ENCODE measurements at places on chromosomes 3 and 15.
A peak's percentile ranks its signal among the peaks of the same experiment; 100 is the strongest.

DNA sequence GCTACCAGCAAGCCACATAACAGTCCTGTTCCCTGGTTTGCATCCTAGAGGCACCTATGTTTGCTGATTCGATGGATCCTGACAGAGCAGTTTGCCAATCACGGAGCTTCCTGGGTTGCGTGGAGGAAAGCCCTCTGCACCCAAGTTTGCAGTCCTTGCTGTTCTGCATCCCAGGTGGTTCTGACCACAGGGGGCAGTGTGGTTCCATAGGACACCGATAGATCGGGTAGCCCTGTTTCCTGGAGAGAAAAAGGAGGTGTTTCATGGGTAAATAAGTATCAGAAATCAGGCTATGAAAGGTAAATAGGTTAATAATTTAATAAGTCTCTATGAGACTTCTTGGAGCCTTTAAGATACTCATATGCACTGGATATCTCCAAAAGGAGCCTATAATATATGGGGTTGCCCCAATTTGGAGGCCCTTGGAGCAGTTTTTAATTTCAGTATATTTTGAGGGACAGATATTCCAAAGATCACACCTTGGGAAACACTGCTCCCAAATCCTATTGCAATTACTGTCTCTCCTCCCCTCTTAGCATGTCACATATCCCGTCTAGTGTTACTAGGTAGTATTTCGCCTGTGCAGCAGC, 194.6 kb upstream of the TPM1 start:
- DNase-seq: no peak

GRCh38 chr15:65044724-65045481, at the start of gene SLC51B:
TSS of gene SLC51B (plus strand) at chr15:65045387. CDS start at chr15:65050005, 4,618 bp downstream.
- no peak for DNase-seq

DNA sequence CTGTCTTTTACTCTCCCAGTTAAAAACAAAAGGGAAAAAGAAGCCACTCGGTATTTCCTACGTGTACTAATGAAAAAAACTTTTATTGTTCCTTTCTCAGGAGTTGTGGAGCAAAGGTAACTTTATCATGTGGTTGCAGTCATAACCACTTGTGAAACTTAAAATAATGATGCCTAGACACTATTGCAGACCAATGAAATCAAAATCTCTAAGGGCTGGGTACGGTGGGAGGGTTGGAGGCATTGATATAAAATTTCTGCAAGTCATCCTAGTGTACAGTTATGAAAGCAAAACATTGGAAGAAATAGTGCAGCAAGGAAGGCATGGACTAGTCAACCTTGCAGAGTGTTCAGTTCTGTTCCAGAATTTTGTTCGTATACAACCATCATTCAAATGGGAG, 808.8 kb downstream of the TUSC7 start:
- DNase-seq: no peak

GRCh38 chr3:14805961-14806537, 12.7 kb upstream of the FGD5 start:
- DNase-seq: no peak

DNA sequence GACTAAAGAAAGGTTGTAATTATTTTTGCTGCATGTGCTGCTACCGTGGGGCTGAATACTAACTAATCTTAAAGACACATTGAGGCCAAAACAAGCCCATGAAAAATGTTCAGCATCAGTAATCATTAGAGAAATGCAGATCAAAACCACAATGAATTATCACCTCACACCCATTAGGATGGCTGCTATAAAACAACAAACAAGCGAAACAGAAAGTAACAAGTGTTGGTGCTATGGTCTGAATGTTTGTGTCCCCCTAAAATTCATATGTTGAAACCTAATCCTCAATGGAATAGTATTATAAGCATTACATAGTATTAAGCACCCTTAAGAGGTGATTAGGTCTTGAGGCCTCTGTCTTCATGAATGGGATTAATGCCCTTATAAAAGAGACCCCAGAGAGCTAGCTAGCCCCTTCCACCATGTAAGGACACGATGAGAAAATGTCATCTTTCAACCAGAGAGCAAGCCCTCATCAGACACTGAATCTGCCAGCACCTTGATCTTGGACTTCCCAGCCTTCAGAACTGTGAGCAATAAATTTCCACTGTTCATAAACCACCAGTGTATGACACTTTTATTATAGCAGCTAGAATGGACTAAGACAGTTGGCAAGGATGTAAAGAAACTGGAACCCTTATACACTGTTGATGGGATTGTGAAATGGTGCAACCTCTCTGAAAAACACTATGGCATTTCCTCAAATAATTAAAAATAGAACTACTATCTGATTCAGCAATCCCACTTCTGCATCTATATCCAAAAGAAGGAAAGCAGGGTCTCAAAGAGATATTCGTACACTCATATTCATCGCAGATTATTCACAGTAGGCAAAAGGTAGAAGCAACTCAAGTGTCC, 76.1 kb downstream of the REC114 start:
- DNase-seq: no peak

DNA sequence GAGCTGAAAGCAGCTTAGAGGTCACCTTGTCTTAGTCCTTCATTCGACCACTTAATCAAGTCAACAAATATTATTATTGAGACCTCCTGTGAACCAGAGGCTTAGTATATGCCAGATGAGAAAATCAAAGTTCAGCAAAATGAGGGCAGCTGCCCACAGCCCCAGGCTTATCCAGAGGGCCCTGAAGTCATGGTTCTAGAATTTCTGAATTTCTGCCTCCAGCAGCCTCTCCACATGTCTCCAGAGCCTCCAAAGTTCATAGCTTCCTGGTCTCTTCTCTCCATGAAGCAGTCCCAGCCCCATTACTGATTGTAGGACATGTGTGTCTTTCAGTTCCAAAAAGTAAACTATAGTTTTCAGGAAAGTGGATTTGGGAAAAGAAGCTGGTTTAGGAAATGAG, 96.9 kb upstream of the TSC22D2 start:
- no peak for DNase-seq

- DNase-seq: no peak
These were observed 63.3 kb upstream of the IMPG2 start for GRCh38 chr3:101383656-101384055.

DNA sequence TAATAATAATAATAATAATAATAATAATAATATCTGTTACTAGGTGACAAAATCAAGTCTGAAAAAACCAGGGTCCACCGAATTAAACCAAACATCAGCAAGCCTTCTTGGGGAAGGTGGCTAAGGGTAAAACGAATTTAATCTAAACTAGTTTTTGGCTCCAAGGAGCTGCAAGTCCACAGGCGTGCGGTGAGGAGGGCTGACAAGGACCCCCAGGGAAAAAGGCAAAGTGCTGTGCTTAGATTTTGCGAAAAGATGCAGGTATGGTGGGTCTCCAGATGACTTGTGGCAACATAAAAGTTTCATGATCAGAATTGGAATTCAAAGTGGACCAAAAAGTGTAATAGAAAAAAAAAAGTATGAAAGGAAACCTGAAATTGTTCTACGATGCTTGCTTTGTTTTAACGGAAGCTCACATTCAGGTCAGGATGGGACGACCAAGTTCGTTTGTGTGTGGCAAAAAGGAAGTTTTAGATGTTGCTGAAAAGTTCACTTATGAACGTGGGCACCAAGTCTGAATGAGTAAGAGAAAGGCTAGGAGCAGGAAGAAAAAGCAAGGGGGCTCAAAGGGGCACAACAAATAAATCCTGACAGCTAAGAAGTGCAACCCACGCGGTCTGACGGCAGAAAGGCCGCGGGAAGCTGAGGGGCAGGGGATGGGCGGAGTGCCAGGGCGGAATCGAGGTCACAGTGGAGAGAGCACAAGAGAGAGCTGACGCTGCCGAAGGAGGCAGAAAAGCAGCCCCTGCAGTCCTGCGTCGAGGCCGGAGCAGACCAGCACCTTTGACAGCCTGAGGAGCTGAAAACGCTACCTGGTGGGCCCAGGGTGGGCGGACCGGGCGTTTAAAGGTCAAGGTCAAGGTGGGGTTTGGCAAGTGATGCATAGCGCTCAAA, 1.1 kb downstream of the WDR82 start:
- peak; percentile 54 for DNase-seq

GRCh38 chr3:76585794-76586392, 454.0 kb upstream of the ROBO2 start:
- DNase-seq: no peak

DNA sequence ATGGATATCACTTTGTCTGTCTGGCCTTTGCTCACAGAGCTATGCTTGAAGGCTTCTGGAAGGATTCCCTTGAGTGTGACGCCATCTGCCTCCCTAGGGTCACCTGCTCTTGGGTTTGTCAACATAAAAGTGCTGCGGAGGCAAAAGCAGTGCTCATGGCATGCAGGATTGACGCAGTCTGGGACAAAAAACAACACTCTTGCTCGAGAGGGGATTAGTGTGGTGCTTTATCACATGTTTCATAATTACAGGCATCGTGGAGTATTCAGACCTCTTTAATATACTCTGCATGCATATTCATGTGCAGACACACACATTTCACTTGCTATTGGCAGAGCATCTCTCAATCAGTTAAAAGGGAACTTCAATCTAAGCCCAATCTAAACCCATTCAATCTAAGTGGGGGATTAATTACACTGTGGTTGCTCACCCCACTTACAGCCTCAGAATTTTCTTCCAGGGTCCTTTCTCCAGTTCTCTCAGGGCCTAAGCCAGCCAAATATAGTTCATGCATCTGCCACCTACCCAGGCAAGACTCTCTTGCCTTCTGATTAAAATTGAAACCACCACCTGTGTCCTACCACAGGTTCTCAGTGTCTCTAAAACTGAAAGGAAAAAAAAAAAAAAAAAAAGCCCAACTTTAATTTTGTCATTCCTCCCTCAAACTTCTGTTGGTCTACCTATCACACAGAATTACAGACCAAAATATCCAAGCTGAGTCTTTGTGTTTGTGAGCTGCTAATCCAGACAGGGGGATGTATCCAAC, 75.6 kb downstream of the BFSP2 start:
- no peak for DNase-seq

- DNase-seq: no peak
These were observed 35.1 kb downstream of the MDFIC2 start for GRCh38 chr3:70277304-70277703.

GRCh38 chr3:137050281-137050680, 92.5 kb downstream of the IL20RB start:
- DNase-seq: no peak

- no peak for DNase-seq
These were observed 22.2 kb downstream of the EPHB3 start for GRCh38 chr3:184583578-184584451.

DNA sequence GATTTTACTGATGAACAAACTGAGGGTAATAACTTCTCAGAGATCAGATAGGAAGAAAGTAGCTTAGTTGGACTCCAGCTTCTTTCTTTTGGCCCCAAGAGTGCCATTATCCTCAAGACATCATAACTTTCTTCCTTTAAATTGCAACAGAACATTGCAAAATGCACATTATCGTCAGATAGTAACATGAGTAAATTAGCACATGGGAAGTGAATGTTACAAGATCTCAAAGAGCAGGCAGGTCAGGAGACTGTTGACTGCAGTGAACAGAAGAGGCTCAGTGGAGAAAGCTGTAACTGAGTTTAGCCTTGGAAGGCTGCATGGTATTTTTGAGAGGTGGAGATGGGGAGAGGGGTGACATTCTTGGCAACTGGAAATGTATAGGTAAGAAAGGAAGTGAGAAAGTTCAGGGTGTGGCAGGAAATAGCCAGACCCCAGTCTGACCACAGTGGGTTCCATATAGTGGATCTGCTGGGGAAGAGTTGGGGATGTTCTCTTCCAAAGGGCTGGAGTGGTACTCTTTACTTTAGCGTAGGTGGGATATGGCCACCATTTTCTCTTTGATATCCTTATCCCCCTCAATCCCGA, 307.7 kb downstream of the RPLP1 start:
- DNase-seq: no peak

DNA sequence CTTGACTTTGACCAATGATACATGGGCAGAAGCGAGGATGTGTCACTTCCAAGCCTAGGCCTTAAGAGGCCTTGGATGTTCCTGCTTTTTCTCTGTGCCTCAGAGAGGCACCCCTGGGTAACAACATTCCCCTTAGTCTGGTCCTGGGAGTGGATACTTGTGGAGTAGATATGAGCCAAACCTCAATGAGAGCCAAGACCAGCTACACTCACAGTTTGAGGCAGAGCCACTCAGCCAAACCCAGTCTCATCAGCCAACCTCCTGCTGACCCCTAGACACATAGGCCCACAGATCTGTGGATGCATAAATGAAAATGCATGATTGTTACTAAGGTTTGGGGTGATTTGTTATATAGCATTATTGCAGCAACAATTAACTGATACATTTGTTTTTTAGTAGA, 114.2 kb downstream of the ZNF621 start:
- DNase-seq: no peak

GRCh38 chr15:69876064-69876940, 221.4 kb downstream of the TLE3 start:
- DNase-seq: no peak

GRCh38 chr3:178392511-178392926, 143.7 kb upstream of the KCNMB2 start:
- no peak for DNase-seq

DNA sequence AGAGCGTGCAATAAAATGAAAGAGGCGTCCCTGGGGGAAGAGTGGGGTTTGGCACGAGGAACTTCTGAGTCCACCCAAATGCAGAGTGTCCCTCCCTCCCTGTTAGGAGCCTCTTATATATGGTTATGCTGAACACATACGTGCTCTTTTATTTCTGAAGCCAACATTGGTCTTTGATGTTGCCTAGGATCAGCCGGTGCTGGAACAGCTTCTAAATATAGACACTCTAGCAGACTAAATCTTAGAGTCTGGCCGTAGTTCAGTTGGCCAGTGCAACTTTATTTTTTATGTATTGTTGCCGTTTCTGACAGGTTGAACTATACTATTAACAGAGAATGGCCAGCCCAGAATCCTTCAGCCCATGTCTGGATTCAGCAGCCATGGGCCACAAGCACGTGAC, 128.7 kb downstream of the GHSR start:
- no peak for DNase-seq

- no peak for DNase-seq
These were observed 39.8 kb downstream of the ARHGAP31 start for GRCh38 chr3:119333773-119334509.

GRCh38 chr3:123371426-123371825, 77.5 kb downstream of the ADCY5 start:
- no peak for DNase-seq

GRCh38 chr3:170180079-170180907, 1.2 kb downstream of the PHC3 start:
- DNase-seq: no peak

DNA sequence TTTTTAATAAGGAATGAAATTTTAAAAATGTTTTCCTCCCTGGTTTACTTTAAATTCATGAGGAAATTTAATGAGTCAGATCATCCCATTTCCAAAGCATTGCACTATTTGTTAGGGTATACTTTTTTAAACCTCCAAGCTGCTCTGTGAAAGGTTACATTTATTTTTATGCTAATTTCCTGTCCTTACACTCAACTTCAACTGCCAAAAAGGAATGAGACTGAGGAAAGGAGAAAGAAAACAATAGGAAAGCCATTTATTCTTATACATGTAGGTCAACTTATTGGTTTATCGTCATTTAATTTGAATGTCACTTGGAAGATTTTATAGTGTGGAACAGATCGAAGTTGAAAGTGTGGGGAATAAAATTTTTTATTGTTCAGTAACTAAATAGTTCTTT, 104.1 kb downstream of the ALCAM start:
- no peak for DNase-seq

DNA sequence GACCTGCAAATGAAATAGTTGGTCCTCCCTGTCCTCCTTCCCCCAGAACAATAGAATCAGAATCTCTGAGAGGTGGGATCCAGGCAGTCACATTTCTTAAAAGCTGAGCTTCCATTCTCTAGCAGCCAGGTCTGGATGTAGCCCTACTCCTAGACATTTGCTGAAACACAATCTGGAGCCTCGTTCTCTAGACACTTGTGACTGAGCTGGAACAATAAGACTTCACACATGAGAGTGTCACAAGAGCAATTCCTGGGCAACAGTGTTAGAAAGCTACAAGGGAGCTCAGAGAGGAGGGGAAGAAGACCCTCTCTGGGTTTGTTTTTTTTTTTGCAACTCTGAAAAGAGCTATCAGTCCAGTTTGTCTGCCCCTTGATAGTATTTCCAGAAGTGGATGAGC, 14.5 kb downstream of the CORO2B start:
- no peak for DNase-seq

Measured in stimulated activated CD8-positive, alpha-beta memory T cell treated with anti-CD3 and anti-CD28 coated beads, Interleukin-7, amount 100 ng/mL, for 1 hour (primary cell).